ENCODE measurements at places on chromosomes 1 and 21.

GRCh38 chr1:32305310-32305709 is 13.4 kb downstream of the HDAC1 start:
- no peak for DNase-seq

- no peak for DNase-seq
These were observed 33.2 kb upstream of the ATF3 start for GRCh38 chr1:212575333-212575732.

DNA sequence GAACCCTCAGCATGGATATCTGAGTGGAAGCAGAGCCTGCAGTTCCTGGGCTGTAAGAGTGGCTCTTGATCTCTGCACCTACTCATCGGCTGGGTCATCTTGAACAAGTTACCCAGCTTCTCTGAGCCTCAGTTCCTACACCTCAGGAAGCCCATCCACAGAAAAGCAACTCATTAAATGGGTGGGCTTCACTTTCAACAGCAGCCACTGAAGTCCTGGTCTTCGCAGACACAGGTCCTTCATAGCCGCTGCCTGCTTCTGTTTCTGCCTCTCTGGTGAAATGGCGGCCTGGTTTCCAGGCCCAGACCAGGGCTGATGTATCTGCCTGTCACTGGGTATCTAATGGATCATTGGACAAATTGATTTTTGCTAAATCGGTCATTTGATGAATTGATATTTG is 571.4 kb downstream of the PTPRU start:
- no peak for DNase-seq

GRCh38 chr1:183859119-183859518 is 54.2 kb downstream of the RGL1 start:
- no peak for DNase-seq

GRCh38 chr1:116902027-116902426 is 7.7 kb upstream of the PTGFRN start:
- DNase-seq, result no peak

GRCh38 chr1:155070158-155070621 is 6.7 kb downstream of the EFNA4 start:
- DNase-seq, result no peak

GRCh38 chr1:202154766-202155477 is 5.5 kb downstream of the PTPN7 start:
- no peak for DNase-seq

- DNase-seq, result no peak
These were observed 10.8 kb upstream of the PLEKHG5 start for GRCh38 chr1:6502000-6502891.

GRCh38 chr1:168368131-168368530 is 87.5 kb downstream of the TBX19 start:
- no peak for DNase-seq

DNA sequence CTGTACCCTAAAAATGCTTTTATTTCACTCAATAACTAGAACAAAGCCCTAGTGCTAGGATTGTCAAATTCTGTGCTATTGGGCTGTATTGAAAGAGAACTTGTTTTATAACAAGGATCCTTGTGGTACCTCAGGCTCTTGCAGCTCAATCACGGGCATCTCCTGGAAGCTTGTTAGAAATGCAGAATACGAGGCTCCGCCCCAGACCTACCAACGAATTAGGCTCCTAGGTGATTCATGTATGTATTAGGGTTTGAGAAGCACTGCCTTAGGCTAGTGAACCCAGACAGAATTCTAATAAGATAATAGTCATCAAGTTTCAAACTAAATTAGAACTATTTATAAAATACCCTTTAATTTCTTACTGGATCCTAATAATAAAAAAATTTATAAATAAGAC is 45.6 kb downstream of the ZZZ3 start:
- no peak for DNase-seq

- no peak for DNase-seq
These were observed 19.6 kb upstream of the TACSTD2 start for GRCh38 chr1:58596631-58597052.

DNA sequence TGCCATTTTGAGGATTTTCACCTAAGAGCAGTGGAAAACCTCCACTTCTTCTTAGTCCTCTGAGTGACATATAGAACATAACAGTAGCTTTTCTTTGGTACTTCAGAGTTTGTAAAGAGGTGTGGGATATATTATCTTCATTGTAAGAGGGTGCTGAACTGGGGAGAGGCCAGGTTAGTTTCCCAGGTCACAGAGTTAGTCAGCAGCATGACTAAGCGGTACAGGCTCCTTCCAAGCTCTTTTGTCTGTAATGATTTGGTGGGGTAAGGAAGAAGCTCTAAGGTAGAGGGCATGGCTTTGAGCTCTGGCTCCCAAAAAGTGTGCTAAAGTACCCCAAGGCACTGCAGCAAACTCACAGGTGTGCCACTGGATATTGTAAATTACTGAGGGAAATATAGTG is 325.0 kb upstream of the PLXNA2 start:
- no peak for DNase-seq

GRCh38 chr1:63322944-63323864 is 837 bp downstream of the FOXD3 start:
- no peak for DNase-seq

GRCh38 chr1:30964706-30965105 is 56.1 kb upstream of the SDC3 start:
- no peak for DNase-seq

GRCh38 chr21:44354775-44355771 is 1.7 kb downstream of the TRPM2 start:
- DNase-seq, result no peak

DNA sequence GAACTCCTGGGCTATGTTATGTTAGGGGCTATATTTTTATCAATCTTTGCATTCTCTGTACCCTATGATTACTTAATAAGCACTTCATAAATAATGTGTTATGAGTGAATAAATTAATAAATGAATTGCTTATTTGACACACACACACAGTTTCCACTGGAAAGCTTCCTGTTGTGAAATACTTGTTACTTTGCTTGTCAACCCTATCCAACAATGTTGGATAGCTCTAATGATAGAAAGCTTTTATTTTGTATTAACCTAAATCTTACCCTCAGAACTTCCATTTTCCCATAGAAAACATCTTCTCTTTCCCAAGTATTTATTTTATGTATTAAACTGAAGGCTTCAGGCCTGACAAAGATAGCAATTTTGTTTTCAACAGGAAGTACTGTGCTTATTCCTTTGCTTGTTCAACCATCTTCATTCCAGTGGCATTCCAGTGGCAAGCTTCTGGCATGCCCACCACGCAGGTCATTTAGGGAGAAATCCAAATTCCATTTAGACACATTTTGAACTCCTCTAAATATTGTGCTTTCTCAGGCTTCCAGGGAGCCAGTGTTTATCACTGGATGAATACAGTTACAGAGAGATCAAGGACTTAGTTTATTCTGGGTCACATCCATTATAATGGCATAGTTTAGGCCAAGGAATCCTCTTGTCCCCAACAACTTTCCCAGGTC is 134.4 kb downstream of the TGFB2 start:
- no peak for DNase-seq

DNA sequence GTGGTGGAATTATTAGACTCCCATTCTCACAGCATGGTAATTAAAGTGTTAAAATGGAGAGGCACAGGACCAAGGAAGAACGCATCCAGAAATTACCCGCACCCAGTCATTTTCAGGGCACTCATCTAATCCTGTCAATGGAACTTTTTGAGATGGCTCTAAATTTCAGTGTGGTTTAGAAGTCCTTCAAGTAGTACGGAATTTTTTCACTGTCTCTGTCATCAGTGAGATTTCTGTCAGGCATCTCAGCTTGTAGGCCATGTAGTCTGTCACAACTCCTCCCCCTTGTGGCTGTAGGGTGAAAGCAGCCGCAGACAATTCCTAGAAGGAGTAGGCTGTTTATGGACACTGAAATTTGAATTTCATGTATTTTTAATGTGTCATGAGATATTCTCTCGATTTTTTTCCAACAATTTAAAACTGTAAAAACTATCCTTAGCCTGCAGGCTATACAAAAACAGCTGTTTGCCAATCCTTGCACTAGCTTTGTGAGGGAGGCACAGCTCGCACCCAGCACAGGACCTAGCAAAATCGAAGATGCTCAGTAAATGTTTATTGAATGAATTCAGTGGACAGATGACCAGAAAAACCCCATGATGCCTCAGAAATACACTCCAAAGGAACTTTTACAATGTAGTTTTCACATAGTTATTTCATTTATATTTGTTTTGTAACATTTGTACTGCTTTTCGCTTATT is 6.6 kb upstream of the NUP133 start:
- DNase-seq, result peak; percentile 47

DNA sequence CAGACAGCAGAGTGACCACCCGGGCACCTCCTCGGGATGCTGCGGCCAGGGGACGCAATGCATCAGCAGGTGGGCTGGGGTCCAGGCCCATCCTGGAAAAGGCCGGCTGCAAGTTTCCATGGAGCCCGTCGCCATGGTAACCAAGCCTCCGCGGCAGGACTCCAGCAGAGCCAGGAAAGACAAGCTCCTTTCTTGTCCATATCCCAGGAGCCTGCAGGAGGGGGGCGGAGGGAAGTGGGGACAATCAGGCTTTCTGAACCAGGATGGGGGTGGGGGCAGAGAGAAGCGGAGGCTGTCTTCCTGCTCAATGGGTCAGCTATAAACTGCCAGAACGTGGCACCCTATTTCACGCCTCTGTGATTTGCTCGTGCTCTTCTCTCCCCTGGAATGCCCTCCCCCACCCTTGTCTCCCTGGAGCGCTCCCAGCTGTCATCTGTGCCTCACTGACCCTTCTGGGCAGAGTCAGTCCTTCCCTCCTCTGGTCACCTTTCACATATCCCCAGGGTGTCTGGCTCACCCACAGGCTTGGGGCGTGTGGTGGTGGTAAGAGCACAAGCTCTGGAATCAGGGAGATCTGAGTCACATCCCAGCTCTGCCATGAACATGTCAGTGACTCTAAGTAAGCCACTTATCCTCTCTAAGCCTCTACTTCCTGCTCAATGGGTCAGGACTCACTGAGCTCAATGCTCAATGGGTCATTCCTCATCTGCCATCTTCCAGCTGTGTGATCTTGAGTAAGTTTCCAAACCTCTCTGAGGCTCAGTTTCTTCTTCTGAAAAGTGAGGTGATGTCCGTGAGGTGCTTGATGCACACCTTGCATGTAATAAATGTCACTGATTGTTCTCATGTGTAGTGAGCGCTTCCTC is 58.9 kb upstream of the LAPTM5 start:
- no peak for DNase-seq

GRCh38 chr1:224749916-224750315 is 133.8 kb downstream of the CNIH3 start:
- no peak for DNase-seq

- DNase-seq, result no peak
These were observed at the start of gene HUNK for GRCh38 chr21:31872452-31873274. TSS of gene HUNK (plus strand) at chr21:31873020. CDS start at chr21:31873675, 655 bp downstream.

GRCh38 chr1:218874313-218874712 is 299.4 kb upstream of the LYPLAL1 start:
- DNase-seq, result no peak

DNA sequence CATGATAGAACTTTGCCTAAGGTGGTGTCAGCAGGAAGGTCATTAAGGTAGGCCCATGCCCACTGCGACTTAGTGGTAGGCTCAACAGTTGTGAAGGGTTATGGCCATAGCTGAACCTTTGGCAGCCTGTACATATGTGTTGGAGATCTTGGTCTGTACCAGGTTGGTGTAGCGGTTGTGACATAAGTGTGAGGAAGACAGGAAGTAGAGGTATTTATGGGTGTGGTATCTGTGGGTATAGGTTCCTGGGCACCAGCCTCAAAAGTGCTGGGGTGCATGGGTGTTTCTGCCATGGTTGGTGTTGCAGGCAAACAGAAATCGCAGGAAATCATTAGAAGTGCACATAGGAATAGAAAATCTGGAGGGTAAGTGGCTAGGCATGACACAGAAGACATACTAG is 18.6 kb upstream of the LRIF1 start:
- no peak for DNase-seq

DNA sequence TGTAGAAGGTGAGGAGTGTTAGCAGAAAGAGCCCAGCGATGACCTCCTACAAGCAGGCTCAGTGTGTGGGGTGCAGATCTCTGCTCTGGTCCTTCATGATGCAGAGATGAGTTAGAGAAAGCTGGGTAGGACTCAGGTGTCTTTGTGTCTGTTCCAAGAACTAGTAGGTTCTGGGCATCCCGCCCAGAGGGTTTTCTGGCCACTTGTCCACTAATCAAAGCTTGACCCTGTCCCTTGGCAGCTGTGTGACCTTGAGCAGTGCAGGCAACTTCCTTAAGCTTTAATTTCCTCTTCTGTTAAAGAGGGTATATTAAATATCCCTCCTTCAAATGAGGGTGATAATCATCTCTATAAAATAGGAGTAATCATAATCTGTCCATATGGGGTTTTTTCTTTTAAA is 54.7 kb upstream of the WNT4 start:
- DNase-seq, result no peak

DNA sequence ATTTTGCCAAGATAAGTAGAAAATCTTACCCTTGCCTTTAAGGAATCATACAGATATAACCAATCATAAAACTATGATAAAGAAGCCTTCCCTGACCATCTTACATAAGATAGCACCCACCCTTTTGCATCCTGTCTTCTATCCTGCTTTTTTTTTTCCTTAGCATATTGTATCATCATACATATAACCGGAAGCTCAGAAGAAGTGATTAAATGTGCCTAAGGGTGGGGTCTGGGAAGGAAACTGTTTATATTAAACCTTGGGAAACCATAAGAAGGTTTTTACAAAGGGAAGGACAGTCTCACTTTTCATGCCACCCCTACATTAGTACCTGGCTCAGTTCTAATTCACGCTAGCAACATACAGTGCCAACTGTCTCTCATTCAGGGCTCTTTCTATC is 66.8 kb downstream of the LUZP1 start:
- DNase-seq, result no peak

DNA sequence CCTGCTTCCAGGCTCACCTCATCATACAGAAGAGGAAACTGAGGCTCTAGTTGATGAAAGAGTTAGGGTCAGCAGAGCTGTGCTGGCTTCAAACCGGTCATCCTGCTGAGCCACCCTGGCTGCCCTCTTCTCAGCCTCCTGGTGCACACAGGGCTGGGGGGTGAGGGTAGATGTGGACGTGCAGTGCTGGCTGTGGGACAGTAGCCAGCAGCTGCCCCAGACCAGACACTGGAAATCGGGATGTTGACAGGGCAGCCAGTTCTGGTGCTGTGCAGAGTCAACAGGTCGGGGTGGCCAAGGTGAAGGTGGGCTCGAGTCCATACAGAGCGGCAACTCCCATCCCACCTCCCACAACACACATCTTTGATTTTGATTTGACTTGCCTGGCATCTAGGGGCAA is 1.5 kb upstream of the CLCNKA start:
- no peak for DNase-seq

- DNase-seq, result no peak
These were observed 128.2 kb downstream of the LBR start for GRCh38 chr1:225299624-225300023.

- DNase-seq, result no peak
These were observed 49.1 kb downstream of the CAPN2 start for GRCh38 chr1:223761411-223761810.

Measured in T-helper 1 cell (primary cell).